GM12878 (cell line): ENCODE measurements at places on chromosomes 13 and 19.

- DNase-seq = no peak
Observed at GRCh38 chr13:66341635-66342377, 888.3 kb downstream of the PCDH9 start.

GRCh38 chr19:2043961-2044708 is 6.9 kb downstream of the MKNK2 start:
- no peak for DNase-seq

- DNase-seq = no peak
Observed at GRCh38 chr13:27360562-27360961, 63.9 kb upstream of the GTF3A start.

DNA sequence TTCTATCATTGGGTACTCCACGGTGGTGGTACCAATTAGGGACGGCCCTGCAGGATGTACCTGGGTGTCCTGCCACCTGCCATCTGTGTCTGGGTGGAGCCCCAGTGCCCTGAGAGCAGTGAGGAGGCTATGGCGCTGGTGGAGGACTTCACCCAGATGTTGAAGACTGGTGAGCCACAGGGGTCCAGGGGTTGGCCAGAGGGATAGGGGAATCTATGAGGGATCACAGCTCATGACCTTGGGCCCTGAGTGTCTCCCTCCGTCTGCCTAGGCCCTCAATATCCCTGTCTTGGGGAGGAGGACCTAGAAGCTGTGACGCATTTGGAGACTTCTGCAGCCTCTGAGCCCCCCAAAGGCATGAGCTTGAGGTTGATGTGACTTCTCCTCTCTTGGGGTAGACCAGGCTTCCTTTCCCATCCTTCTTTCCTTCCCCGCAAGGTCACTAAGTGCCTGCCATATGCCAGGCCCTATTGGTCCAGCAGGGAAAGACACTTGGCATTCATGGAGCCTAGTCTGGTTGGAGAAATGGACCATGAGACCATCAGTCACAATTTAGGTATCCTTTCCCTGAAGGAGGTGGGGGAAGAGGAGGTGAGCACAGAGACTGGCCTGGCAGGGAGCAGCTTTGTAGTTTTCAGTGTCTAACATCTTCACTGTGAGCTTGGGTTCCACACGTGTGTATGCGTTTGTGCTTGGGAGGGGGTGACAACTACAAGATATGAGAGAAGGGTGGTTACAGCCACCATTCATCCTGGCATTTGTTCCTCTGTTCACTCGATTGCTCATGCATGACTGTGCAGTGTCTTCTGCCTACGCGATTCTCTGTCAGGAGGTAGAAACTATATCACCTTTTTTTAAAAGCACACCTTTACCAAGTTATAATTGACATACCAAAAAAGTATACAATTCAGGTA is 5.1 kb upstream of the MZF1 start:
- DNase-seq = no peak

- DNase-seq = no peak
Observed at GRCh38 chr19:10078329-10078728, 7.8 kb upstream of the SHFL start.

- no peak for DNase-seq
Observed at GRCh38 chr13:106551350-106551749, 15.9 kb upstream of the EFNB2 start.

GRCh38 chr19:1836458-1837221 is 11.6 kb downstream of the REXO1 start:
- no peak for DNase-seq

DNA sequence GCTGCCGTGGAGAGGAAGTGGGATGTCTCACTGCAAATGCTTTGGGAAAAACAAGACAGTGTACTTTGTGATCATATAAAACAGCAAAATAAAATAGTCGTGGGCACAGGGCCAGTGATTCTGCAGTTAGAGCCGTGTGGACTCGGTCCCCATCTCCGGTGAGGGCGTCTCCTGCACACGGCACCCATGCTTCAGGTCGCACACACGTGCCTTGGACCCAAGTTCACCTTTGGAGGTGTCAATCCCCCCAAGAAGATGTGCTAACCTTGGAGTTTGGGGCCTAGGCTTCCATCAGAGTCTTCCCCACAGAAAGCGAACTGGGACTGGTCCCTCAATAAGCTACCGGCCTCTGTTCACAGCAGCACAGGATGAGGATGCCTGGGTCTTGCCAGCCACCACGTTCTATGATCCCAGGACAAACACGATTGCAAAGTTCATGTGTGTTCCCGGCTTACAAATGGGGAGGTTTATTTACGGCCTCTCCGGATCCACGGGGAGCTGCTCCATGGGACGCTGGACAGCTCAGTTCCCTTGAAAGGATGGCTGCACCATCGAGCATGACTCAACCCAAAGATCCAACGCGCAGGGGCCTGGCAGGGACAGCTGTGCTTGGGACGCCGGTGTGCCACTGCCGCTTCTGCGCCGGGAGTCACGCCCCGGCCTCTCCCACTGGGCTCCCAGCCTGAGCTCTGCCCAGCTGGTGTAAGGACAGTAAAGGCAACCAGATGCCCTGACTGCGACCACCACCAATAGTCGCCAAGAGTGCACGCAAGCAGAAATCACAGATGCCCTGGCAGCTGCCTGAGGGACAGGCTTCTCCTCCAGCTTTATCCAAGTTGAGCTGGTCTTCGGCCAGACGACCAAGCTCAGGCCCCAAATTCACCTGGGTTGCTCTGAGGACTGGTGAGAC is 8.6 kb downstream of the GAS6 start:
- no peak for DNase-seq

GRCh38 chr19:45920458-45920857 is 5.9 kb upstream of the NANOS2 start:
- DNase-seq = no peak

DNA sequence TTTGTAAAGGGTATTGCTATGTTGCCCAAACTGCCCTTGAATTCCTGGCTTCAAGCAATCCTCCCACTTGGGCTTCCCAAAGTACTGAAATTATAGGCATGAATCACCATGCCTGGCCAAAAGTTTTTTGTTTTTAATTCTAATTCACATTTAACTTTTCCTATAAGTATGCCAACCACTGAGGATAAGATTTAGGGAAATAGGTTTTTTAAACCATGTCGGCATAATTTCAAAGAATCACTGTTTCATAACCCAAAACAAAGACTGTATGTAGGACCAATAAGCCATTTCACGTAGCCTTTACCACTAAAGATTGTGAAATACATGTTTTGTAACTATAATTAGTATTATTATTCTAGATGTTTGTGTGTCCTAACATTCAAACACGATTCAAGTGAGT is 8.2 kb downstream of the ZDHHC20 start:
- no peak for DNase-seq

DNA sequence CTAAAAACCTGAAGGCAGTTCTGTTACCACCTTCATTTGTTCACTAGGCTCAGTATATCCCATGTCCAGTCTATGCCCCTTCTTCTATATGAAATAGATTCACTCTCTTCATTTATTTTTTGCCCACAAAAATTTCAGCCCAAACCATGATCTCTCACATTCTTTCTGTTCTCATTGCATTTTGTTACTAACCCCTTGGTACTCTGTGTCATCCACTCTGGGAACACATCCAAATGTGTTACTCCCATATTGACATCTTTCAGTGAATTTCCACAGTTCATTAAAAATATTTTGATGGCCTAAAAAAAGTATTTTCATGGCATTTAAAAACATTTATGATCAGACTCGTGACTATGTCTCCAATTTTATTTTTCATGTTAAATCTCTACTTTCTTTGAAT is 378.9 kb downstream of the SLITRK1 start:
- no peak for DNase-seq

GRCh38 chr13:35283856-35284255 is 192.6 kb downstream of the MAB21L1 start:
- no peak for DNase-seq

GRCh38 chr13:99075268-99076191 is 97.7 kb upstream of the DOCK9 start:
- DNase-seq = peak; percentile 36

DNA sequence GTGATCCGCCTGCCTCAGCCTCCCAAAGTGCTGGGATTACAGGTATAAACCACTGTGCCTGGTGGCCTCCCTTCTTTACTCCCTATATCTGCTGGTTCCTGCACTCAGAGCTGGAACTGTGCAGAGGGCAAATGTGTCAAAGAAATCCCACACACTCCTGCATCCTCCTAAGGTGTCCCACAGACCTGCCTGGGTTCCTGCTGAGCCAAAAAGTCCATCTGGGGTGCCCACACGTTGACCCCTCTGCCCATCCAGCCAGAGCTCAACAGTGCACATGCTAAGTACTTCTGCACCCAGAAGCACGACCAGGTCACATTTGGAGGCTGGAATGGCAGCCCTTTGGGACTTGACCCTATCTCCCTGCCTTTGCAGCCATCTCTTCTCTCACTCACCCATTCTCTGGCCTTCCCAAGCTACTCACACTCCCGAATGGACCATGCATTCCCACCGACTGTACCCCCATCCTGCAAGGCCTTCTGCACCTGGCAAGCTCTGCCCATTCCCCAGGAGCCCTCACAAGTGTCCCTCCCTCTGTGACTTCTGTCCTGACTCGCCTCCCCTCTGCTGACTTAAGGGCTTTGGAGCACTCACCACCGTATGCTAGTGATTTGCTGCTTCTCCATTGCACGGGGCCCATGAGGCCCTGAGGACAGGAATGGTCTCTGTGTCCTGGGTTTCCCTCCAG is 152.1 kb downstream of the KCTD15 start:
- no peak for DNase-seq

DNA sequence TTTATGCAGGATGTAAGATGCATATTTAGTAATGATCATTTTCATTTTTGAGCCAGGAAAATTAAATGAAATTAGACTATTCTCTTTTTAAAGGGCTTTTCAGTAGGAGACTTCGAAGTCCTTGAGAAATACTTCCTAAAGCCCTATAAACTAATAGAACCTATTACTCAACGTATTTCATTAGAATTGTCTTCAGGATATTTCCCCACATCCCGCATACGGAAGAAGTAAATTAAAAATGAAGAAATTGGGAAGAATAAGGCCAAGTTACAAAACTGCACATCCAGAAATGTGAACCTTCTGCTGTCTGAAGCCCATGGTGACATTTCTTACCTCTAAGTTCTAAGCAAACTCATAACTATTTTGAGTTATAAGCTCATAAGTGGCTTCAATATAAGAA is 66.5 kb downstream of the RXFP2 start:
- DNase-seq = no peak

DNA sequence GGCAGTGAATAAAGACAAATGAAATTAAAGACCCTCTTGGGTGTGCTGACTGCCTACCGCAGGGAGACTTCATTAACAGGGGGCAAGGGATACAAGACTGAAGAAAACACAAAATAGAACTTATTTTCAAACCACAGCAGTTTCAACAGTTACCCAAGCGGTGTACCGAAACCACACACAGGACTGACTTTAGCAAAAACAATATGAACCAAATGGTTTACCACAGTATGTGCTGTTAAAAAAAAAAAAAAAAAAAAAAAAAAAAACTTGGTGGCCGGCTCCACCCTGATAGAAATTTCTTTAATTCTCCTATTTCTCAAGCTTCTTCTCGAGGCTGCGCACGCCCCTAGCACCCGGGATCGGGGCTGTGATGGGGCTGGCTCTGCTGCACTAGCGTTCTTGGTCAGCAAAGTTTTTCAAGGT is 42.6 kb downstream of the KLF2 start:
- DNase-seq = peak; percentile 90

GRCh38 chr13:98984118-98984517 is 6.3 kb upstream of the DOCK9 start:
- DNase-seq = no peak

DNA sequence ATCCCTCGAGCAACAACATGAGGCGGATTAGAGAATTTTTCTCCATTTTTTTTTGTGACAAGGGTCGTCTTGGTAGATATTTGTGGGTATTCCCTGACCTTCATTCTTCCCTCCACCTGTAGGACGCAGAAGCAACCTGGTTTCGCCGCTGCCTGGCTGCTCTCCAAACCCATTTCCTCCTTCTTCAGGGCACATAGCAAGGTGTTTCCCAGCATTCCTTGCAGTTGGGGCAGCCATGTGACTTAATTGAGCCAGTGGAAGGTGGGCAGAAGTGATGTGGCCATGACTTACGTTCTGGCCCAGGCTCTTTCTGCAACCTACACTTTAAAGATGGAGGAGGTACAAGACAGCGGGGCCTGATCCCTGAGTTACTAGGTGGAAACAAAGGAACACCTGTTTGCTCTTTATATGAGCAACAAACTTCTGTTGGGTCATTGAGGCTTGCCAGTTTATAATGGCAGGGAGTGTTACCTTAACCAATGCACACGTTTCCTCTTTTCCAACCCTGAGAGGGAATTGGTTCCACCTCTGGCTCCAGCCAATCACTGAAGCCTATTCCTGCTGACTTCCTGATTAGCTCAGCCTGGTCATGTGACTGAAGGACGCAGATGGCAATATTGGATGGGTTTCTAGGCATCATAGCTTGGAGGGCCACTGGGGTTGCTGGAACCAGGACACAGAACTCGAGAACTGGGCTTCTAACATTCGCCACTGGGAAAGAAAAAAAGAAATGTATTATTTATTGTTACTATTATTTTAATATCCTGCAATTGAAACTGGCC is 30.8 kb upstream of the ZNRF4 start:
- DNase-seq = no peak

GRCh38 chr13:39233519-39233918 is 195.3 kb downstream of the NHLRC3 start:
- no peak for DNase-seq

GRCh38 chr19:2207991-2208860 is 27.9 kb downstream of the PLEKHJ1 start:
- DNase-seq = no peak

GRCh38 chr13:83065108-83065507 is 817.2 kb downstream of the SLITRK1 start:
- DNase-seq = no peak

GRCh38 chr19:3620145-3620816 is 6.3 kb downstream of the CACTIN start:
- no peak for DNase-seq

DNA sequence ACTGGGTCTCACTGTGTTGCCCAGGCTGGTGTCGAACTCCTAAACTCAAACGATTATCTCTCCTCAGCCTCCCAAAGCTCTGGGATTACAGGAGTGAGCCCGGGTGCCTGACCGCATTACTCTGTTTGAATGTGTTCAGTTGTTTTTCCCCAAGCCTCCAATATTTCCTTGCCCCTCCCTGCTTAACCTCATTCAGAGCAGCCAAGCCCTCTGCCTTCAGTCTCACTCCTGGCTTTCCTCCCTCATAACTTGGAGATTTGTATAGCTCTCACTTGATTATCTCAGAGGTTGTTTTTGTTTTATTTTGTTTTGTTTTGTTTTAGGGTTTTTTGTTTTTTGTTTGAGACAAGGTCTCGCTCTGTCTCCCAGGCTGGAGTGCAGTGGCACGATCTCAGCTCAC is 11.4 kb downstream of the EPHX3 start:
- no peak for DNase-seq

- DNase-seq = no peak
Observed at GRCh38 chr13:39040206-39040605, 1.9 kb downstream of the NHLRC3 start.

DNA sequence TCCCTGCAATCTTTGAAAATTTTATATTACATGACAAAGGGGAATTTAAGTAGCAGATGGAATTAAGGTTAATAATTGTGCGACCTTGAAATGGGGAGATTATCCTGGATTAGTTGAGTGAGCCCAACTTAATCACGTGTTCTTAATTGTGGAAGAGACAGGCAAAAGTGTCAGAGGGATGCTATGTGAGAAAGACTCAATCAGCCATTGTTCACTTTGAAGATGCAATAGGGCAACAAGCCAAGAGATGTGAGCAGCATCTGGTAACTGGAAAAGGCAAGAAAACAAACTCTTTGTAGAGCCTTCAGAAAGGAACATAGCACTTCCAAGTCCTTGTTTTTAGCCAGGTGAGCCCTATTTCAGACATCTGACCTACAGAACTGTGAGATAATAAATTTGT is 247.7 kb downstream of the SLITRK1 start:
- DNase-seq = no peak
